ENCODE measurements at places on chromosomes 6 and 20.
A peak's percentile ranks its signal among the peaks of the same experiment; 100 is the strongest.

DNA sequence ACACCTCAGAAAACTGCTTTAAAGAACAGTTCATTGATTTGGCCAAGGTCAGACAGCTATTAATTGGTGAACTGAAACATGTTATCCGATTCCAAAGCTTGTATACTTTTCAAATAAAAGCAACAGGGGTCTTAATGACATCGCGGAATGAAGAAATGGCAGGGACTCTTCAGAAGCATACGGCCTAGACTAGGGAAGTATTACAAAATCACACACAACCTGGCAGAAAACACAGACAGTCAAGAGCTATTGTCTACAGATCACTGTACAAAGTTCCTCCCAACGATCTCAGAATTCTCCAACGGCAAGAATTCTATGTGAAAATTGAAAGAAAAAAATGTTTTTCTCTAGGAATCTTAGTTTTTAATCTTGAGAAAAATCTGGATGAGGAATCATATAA is 105.5 kb downstream of the PTPRK start:
- DNase-seq, result no peak

DNA sequence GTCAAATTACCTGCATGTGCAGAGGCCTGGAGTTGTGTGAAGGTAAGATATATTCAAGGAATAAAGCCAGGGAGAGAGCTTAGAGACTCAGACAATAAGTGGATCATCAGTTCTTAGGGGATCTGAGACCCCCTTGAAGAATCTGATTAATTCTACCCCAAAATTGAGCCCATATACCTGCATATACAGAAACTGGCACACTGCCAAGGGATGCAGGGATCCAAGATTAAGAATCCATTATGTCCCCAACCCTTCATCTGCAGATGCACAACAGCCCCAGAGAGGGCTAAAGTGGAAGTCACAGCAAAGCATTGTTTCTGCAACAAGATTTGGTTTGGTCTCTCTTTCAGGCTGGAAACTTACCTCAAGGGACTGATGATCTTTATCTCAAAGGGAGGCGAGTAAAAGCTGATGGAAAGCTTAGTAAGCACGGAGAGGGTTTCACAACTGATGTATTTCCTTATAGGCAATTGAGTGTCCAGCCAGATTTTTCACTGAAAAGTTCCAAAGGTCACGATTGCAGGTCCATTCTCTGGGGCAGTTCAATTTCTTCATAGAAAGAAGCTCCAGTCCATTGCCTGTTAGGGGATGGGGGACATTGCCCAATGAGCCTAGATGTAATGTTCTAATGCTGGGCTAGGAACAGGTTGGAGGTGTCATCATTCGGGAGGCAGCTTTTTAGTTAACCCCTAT is 20.9 kb upstream of the STK35 start:
- DNase-seq, result no peak

DNA sequence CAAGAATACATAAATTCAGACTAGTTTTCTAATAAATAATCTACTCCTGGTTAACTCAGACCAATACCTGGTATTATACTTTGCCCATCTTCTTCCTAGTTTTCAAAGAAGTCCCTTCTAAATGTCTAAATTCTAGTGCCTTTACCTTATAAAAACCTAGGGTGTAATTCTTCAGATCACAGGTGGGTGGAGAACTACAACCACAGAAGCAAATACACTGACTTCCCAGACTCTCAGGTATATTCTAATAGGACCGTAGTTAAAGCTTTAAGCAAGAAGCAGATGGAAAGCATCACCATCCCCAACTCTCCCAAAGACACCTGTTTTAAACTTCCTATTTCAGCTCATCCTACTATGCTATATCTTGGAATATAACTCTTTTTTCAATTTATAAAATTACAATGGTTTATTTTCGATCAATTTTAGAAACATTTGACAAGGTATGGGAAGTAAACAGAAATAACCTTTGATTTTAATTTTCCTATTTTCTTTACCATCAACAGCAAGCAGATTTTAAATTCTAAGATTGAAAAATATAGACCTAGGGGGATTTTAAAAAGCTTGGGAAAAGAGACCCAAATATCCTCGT is 15.8 kb downstream of the MAN1A1 start:
- peak; percentile 50 for DNase-seq

- no peak for DNase-seq
Measured at GRCh38 chr20:9808166-9808565, 30.7 kb downstream of the PAK5 start.

- no peak for DNase-seq
Measured at GRCh38 chr6:75117701-75118100, 88.2 kb downstream of the COL12A1 start.

DNA sequence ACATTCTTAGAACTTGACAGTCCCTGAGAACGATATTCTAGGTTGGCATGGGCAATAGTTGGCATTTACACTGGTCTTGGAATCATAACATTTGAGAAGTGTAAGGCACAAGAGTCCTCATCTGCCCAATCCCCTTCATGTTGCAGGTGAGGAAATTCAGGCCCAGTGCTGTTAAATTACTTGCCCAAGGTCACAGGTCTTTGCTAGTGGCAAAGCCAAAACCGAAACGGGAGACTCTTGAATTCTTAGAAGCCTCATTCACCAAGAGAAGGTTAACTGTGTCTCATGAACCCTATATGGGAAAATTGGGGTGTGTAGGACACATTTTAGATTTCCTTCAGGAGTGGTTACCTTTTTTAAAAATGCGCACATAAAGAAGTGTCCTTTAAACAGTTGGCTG is 7.2 kb downstream of the E2F3 start:
- no peak for DNase-seq

GRCh38 chr6:15575357-15576033 is 87.3 kb downstream of the DTNBP1 start:
- no peak for DNase-seq

Data from hematopoietic multipotent progenitor cell treated with erythropoietin and hydrocortisone succinate and interleukin-3 and kit ligand, for 4 days (in vitro differentiated cells).